ENCODE measurements at places on chromosomes 13 and 19. TPM values are rescaled to one million over a fixed set of nuclear protein-coding genes. Genes with fewer than 3 reads are reported as not detected.

ZNF835 gene
- total RNA-seq: 3.0 TPM

STK11 gene
- total RNA-seq: 52.0 TPM

SWSAP1 gene
- total RNA-seq: 3.2 TPM

NFIX gene
- total RNA-seq: 237 TPM

NR2C2AP gene
- total RNA-seq: 22.3 TPM

ZNF566 gene
- 8.8 TPM for total RNA-seq

HIF3A gene
- 30.1 TPM for total RNA-seq

DNA sequence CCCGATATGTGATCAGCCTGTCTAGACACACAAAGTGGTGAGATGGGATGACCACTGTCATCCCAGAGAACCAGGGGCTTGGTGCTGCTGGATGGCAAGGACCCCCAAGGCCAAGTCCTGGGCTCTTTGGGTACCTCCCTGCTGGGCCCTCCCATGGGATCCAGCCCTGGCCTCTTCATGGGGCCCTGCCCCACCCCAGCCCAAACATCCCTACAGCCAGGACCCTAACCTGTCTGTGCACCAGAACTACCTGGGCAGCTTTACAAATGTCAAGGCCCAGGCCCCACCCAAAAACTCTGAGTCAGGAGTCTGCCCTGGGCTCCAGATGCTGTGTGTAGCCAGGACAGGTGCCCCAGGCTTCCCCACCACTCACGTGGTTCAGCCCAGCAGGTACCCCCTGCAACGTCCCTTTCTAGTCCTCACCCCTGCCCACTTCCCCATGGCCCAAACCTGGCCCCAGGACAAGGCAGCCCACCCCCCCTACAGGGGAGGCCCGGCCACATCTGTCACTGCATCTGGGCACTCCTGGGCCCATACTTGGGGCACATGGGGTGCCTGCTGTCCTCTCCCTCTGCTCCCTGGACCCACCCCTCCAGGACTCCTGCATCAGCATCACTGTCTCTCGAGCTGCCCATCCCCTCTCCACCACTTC, 233.5 kb downstream of the TUBA3C start:
- H3K4me3 ChIP-seq: no peak overlapping the region
- DNase-seq: no peak
- no peaks in the 10 kb centered on the region for H3K36me3 ChIP-seq
- no peak overlapping the region for H3K27ac ChIP-seq
- H3K27me3 ChIP-seq: peaks cover 8% of the 10 kb centered on the region
- H3K4me1 ChIP-seq: no peaks in the 10 kb centered on the region

- no peaks in the 10 kb centered on the region for H3K36me3 ChIP-seq
- H3K27ac ChIP-seq: no peak overlapping the region
- no peaks in the 10 kb centered on the region for H3K4me1 ChIP-seq
- H3K27me3 ChIP-seq: peaks cover 47% of the 10 kb centered on the region
Measured at GRCh38 chr19:13396250-13397080, 109.8 kb downstream of the CACNA1A start.

- H3K27me3 ChIP-seq: no peaks in the 10 kb centered on the region
- H3K36me3 ChIP-seq: no peaks in the 10 kb centered on the region
- H3K4me1 ChIP-seq: no peaks in the 10 kb centered on the region
- no peak for DNase-seq
Measured at GRCh38 chr13:46909042-46909441, 12.2 kb upstream of the HTR2A start.

DNA sequence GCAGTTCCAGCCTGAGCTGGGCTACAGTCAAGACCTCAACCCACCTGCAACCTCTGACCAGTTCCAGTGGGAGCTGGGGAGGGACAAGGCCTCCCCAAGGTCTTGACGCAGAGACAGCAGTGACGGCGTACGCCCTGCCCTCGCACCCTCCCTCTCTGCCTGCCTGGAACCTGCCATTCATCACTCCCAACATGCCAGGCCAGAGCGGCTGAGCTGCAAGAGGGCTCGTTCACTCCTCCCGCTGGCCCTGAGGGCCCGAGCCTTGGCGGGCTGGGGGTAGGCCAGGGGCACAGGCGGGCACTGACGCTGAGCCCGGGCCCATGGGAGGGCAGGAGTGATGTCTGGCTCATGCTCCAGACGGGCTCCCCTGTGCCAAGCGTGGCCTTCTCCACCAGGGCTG, 8.2 kb downstream of the NDUFA11 start:
- no peak for DNase-seq
- H3K27ac ChIP-seq: no peak overlapping the region
- no peaks in the 10 kb centered on the region for H3K4me1 ChIP-seq
- H3K27me3 ChIP-seq: no peaks in the 10 kb centered on the region
- H3K36me3 ChIP-seq: peaks cover 40% of the 10 kb centered on the region

- H3K27me3 ChIP-seq: no peaks in the 10 kb centered on the region
- H3K27ac ChIP-seq: no peak overlapping the region
- no peaks in the 10 kb centered on the region for H3K4me1 ChIP-seq
- no peak overlapping the region for H3K4me3 ChIP-seq
- H3K36me3 ChIP-seq: no peaks in the 10 kb centered on the region
Measured at GRCh38 chr13:26526702-26527216, 30.7 kb upstream of the WASF3 start.

DNA sequence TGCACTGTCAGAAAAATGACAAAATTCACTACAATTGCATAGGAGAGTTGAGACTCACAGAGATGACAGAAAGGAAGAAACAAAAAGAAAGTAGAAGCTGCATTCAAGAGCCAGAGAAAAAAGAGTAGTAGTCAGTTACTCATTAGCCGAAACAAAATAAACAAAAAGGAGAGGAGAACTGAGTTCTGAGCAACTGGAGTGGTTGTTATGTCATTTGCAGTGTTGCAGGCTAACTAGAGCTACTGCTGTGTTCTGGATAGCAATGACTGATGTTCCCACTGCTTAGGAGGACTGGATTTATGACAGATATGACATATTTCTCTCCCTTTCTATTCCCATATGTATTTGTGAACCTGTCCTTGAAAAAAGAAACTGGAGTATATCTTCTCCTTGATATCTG, 482.6 kb downstream of the RFC3 start:
- H3K4me3 ChIP-seq: no peak overlapping the region
- no peak for DNase-seq
- no peaks in the 10 kb centered on the region for H3K36me3 ChIP-seq
- H3K27me3 ChIP-seq: no peaks in the 10 kb centered on the region

DNA sequence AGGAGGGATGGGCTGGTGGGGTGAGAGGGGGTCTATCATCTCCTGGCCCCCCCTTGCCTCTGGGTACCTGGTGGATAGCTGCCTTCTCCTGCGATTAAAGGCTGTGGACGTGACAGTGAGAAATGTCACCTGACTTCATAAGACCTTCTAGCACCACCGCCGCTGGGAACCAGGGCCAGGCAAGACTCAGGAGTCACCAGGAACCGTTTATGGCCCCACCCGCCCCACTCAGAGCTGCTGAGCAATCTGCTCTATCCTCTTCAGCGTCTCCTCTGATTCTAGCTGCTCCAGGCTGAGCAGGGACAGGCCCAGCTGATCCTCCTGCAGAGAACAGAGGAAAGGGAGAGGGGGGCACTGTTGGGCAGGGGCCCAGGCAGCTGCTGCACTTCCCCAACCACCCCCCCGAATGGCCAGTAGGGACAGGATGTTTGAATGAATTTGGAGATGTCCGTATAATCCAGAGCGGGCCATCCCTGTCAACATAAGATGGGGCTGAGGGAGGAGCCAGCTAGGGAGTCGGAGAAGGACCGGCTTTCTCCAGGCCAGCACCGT, 10.9 kb downstream of the KLC3 start:
- peaks cover 61% of the 10 kb centered on the region for H3K36me3 ChIP-seq
- no peak for DNase-seq
- no peak overlapping the region for H3K4me3 ChIP-seq
- no peaks in the 10 kb centered on the region for H3K27me3 ChIP-seq

- H3K27me3 ChIP-seq: no peaks in the 10 kb centered on the region
- H3K36me3 ChIP-seq: no peaks in the 10 kb centered on the region
- H3K4me3 ChIP-seq: no peak overlapping the region
- no peak for DNase-seq
Measured at GRCh38 chr19:21202865-21203494, 61.1 kb downstream of the ZNF431 start.

DNA sequence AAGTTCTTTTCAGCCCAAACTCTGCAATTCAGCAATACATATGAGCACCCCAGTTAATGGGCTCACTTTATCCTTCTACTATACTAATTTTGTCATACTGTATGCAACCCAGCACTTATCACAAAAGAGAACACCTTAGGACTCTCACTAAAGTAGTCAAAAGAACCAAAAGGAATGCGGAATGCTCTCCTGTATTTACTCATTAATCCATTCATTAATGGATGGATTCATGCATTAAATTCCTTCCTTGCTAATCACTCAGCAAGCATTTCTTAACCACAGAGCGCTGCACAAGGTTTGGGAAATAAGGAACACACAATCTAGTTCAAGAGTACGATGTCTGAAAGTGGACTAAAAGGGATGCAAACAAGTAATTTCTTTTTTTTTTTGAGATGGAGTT, 12.8 kb upstream of the DOCK9 start:
- H3K27ac ChIP-seq: no peak overlapping the region
- H3K4me3 ChIP-seq: no peak overlapping the region
- no peaks in the 10 kb centered on the region for H3K27me3 ChIP-seq
- H3K4me1 ChIP-seq: peaks cover 9% of the 10 kb centered on the region
- DNase-seq: no peak

- no peak for DNase-seq
- no peaks in the 10 kb centered on the region for H3K27me3 ChIP-seq
- no peaks in the 10 kb centered on the region for H3K36me3 ChIP-seq
- no peak overlapping the region for H3K27ac ChIP-seq
- no peak overlapping the region for H3K4me3 ChIP-seq
Measured at GRCh38 chr19:16026756-16027155, 49.5 kb upstream of the TPM4 start.

GRCh38 chr19:51407511-51408131, 9.8 kb downstream of the SIGLEC10 start:
- H3K36me3 ChIP-seq: peaks cover 6% of the 10 kb centered on the region
- no peaks in the 10 kb centered on the region for H3K27me3 ChIP-seq
- no peak for DNase-seq
- no peaks in the 10 kb centered on the region for H3K4me1 ChIP-seq
- H3K27ac ChIP-seq: peak overlapping the region; percentile 88
- no peak overlapping the region for H3K4me3 ChIP-seq

DNA sequence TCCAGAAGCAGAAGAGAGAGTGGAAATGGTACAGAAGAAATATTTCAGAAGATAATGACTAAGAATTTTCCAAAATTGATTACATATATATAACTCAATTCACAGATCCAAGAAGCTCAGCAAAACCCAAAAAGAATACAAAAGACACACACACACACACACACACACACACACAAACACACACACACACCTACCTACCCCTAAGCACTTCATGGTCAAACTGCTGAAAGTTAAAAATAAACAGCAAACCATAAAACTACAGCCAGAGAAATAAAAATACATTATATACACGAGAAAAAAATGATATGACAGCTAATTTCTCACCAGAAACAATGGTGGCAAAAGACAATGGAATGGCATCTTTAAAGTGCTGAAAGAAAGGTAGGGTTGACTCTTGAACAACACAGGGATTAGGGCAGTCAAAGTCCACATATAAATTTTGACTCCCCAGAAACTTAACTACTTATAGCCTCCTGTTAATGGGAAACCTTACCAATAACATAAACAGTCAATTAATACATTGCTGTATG, 49.2 kb downstream of the DIAPH3 start:
- no peak overlapping the region for H3K27ac ChIP-seq
- H3K36me3 ChIP-seq: no peaks in the 10 kb centered on the region
- H3K4me1 ChIP-seq: no peaks in the 10 kb centered on the region
- H3K4me3 ChIP-seq: no peak overlapping the region
- no peak for DNase-seq
- H3K27me3 ChIP-seq: no peaks in the 10 kb centered on the region

DNA sequence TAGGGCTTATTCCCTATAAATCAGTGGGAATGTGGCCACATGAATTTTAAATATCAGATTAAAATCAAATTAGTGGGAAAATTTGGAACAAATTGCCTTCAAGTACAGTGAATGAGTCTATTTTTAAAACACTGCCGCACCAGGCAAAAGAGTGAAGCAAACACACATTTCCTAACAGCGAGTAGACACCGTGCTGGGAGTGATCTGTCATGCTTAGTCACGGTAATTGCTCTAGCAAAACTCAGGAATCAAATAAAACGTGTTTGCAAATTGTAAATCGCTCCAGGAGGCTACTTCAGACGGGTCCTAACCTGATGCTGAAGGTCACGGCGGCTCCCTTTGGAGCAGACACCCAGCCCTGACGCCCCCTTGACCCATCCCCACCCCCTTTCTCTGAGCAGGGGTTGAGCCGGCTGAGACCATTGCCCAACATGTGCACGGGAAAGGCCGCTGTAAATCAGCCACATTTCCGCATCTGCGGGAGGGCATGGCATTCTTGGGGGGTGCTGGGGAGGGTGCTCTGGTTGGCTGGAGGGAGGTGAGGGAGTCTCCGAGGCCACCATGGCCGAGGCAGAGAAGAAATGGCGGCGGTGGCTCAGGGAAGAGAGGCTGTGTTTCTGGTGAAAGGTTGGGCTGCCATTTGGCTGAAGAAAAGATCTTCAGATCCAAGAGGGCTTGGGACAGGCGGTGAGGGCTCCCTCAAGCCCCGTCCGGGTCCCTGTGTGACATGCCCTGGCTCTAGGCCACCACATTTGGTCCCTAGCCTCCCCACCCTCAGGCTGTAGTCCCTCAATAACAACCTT, 8.9 kb downstream of the CEBPA start:
- peak overlapping the region; percentile 13 for H3K4me3 ChIP-seq
- no peak for DNase-seq
- peak overlapping the region; percentile 84 for H3K27ac ChIP-seq
- H3K27me3 ChIP-seq: peaks cover 23% of the 10 kb centered on the region
- H3K36me3 ChIP-seq: no peaks in the 10 kb centered on the region

GRCh38 chr13:59666504-59666903, 497.2 kb downstream of the DIAPH3 start:
- no peak for DNase-seq
- no peaks in the 10 kb centered on the region for H3K36me3 ChIP-seq
- no peaks in the 10 kb centered on the region for H3K4me1 ChIP-seq
- peak overlapping the region; percentile 48 for H3K27ac ChIP-seq
- H3K27me3 ChIP-seq: no peaks in the 10 kb centered on the region

- DNase-seq: no peak
- H3K4me1 ChIP-seq: no peaks in the 10 kb centered on the region
- H3K36me3 ChIP-seq: no peaks in the 10 kb centered on the region
Measured at GRCh38 chr19:31801611-31802010, 452.4 kb upstream of the TSHZ3 start.

All from left lung (tissue), 14 donors.